Kidney epithelial cell (primary cell): ENCODE measurements at places on chromosomes 13 and 19.

DNA sequence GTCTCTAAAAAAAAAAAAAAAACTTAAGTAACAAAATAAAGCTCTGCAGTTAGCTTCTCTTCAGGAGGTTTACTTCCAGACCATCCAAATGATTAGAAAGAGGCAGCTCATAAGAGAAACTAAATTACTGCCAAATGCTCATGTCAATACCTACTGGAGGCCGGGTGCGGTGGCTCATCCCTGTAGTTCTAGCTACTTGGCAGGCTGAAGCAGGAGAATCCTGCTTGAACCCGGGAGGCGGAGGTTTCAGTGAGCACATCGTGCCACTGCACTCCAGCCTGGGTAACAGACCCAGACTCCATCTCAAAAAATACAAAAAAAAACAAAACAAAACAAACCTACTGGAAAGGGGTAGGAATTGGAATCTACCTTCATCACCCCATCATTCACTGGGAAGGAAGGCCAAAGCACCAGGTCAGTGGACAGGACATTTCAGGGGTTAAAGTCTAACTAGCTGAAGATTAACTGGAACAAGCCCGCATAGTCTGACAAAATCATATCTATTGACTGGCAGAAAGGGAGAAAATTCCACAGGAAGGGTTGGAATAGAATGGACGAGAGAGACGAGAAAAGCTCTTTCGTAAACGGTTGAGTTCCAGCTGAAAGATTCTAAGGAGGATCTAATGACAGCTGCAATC, 1.3 kb downstream of the ZFP14 start:
- no peak for DNase-seq

DNA sequence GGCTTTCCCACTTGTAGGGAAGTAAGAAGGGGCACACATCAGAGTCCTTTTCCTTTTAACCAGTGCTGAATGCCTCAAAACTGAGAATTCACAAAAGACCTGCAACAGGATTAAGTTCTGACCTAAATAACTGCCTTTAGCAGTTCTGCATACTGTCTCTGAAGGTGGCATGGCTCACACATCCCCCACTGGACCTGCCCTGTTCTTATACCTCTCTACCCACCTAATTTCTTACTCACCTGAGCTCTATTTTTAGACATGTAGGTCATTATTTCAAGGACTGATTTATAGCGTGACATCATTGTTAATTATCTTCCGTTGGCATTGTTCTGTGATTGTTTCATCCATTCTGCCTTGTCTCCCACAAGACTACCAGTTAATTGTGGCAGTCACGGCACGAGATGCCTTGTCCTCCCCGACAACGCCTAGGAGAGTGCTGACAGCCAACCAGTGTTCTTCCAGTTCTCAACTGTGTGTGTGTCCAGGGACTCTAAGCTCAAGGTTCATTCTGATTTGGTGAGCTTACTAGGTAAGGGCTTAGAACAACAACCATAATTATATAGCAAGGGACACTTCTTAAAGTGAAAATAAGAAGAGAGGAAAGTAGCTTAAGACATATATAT, 27.1 kb upstream of the UBL3 start:
- DNase-seq, result no peak

- no peak for DNase-seq
Observed at GRCh38 chr13:45521297-45521696, 56.6 kb downstream of the COG3 start.

DNA sequence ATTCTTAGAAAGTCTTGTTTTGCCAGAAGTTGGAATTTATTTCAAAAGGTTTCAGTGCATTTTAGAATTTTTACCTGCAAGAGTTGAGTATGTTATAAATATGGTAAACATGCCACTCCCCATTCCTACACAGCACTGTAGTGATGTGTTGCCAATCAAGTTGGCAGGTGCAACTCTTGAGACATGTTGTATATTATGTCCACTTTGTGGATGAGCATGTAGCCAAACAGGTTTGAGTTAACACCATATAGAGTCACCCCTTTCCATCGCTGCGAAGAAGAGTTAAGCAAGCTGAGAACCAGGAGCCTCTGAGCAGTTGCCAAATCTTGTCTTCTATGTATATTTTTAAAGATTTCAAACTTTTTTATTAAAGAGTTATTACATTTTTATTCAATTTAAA, 359.8 kb downstream of the LMO7 start:
- DNase-seq, result no peak

- peak; percentile 67 for DNase-seq
Observed at GRCh38 chr13:43285933-43286597, 262.7 kb downstream of the DNAJC15 start.

- DNase-seq, result peak; percentile 7
Observed at GRCh38 chr13:37074703-37075102, 15.2 kb upstream of the SUPT20H start.

DNA sequence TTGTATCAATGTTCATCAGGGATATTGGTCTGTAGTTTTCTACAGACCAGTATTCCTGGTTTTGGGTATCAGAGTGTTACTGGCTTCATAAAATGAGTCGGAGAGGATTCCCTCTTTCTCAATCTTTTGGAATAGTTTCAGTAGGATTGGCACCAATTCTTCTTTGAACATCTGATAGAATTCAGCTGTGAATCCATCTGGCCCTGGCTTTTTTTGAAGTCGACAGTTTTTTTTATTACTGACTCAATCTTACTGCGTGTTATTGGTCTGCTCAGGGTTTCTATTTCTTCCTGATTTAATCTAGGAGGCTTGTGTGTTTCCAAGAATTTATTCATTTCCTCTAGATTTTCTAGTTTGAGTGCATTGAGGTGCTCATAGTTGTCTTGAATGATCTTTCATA, 11.4 kb downstream of the TEX26 start:
- no peak for DNase-seq

- DNase-seq, result no peak
Observed at GRCh38 chr19:38850436-38850975, 720 bp upstream of the HNRNPL start.

GRCh38 chr19:6551607-6552450, 21.0 kb downstream of the TNFSF9 start:
- DNase-seq, result no peak

DNA sequence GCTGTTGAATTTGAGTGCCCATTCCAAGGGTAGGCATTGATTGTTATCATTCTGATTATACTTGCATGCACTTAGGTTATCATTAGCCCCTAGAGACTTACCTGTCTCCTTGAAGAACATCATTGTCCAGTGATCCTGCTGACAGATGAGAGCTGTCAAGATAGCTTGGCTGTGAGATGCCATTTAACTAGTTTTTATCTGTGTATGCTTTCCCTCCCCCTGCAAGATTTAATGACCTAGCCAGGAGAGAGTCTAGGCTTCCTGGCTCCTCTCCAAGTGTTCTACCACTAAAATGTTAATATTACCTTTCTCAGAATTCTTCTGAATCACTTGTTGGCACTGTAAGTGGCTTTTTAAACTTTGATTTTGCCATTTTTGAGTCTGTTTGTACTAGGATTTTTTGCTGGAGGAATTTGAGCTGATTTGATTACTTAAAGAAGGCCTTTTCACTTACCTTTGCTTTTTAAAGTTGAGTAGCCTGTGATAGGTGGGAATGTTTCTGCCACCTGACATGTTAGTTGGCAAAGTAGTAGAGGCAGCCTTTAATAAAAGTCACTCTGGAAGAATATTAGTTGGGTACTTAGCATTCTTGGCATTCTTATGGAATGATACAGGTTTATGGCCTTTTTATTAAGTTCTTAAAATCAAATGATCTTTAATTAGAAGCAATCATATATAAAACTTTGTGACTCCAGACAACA, 41.1 kb downstream of the ARHGAP35 start:
- no peak for DNase-seq

DNA sequence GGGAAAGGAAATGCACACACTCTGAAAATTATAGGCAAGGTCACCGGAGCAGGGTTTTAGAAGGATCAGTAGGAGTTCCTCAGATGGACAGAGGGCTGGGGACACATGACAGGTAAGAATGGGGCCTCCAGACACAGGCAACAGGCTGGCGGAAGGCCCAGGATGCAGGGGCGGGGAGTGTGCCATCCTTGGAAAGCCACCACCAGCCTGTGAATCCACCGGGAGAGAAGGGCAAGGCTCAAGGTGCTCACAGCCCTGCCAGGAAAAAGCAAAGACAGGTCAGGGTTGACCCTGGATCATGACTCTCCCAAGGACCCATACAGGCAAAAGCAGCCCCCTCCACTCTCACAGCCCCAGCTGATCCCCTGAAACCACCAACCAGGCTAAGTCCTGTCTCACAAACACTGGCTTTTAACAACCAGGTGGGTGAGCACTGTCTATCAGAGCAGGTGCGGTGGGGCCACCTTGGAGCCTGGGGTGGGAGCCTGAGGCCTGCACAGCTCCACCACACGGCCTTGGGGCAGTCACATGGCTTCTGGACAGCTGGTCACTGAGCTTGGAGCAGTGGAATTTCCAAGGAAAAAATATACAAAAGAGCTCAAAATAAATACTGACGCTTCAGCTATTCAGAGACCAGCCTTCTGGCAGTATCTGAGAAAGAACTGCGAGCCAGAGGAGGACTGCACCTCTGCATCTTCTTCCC, 35.2 kb upstream of the ISYNA1 start:
- DNase-seq, result no peak

- DNase-seq, result no peak
Observed at GRCh38 chr19:21697698-21698097, 69.7 kb downstream of the ZNF100 start.

DNA sequence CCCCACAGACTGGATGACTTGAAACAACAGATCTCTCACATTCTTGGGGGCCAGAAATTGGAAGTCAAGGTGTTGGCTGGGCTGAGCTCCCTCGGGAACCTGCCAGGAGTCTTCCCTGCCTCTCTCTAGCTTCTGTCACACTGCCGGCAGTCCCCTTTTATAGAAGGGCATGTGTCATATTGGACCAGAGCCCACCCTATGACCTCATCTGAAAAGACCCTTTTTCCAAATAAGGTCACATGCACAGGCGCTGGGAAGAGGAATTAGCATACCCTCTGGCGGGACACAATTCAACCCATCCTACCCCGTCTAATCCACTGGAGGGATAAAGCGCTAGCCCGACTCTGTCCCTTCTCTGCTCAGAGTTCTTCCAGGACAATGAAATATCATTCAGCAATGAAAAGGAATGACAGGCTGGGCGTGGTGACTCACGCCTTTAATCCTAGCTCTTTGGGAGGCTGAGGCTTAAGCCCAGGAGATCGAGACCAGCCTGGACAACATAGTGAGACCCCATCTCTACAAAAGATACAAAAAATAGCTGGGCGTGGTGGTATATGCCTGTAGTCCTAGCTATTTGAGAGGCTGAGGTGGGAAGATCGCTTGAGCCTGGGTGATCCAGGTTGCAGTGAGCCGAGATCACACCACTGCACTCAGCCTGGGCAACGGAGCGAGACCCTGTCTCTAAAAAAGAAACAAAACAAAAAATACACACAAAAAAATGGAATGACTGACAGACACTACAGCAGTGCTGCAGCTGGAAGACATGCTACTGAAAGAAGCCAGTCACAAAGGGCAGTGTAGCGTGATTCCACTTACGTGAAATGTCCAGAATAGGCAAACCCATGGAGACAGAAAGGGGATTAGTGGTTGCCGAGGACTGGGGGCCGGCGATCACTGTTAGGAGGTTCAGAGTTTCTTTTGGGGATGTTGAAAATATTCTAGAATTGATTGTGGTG, 28.5 kb downstream of the MEIS3 start:
- no peak for DNase-seq

DNA sequence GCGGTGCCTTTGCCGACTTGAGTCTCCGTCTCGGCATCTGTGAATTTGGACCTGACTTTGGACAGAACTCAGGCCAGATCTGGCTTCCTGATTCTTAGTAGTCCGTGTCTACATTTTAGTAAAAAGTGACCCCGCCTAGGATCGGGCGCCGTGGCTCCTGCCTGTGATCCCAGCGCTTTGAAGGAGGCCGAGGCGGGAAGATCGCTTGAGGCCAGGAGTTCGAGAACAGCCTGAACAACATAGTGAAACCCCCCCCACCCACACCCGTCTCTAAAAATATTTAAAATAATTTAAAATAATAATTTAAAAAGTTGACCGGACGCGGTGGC, 849 bp upstream of the TCF3 start:
- DNase-seq, result no peak

DNA sequence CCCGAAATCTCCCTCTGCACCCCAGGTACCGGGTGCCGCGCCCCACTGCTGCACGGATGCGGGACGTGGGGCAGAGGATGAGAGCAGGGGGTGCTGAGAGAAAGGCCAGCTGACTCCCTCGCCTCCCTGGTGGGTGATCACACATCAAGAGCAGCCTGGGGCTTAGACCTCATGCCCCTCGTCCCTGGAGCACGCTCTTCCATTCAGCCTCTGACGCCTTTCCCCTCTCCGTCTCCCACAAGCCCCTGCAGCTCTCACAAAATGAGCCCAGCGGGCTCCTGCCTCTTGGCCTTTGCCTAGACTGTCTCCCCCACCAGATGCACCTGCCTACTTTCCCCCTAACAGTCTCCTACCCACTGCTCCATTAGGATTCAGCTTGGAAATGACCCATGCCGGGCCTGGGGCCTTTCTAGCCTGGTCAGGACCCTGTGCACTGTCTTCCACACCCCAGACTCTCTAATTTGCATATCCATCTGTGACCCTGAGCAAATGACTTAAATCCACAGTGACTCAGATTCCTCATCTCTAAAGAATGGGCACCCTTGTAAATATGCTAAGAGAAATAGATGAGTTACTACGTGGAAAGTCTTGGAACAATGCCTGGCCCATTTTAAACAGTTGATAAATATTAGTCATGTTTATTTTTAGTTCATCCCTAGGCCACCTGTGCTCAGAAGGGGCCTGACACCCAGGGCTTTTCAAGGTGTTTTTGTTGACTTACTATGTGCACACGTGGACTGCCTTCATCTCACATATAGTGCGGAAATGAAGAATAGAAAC, 582 bp upstream of the PTPRH start:
- peak; percentile 92 for DNase-seq

DNA sequence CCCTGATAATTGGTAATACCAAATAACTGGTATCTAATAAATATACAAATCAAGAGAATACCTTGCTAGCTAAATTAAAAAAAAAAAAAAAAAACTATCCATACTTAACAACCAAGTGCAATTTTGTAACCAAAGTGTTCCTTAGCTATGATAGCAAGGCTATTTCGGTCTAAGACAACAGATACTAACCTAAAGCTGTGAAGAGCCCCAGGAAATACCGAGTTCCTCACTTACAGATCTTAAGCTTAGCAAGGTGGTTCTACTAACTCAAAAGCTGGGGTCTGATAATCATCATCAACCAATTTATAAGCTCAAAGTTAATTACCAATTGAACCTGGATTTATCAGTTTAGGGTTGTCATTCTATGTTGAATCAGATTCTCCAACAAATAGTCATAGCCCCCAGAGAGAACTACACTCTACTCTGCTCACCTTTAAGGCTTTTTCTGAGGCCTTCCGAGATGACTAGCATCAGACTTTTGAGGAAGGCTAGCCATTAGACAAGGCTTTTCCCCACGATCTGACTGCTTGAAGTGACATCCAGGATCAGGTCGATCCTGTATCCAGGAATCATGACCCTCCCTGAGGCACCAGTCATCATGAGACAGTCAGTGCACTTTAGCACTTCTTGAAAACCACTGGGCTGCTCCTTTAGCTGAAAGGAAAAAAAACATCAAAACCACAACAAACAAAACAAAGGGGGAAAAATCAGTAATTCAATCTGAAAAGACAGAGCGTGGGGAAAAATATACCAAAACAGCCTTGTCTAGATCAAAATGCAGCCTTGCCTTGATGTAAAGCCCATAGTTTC, 31.9 kb downstream of the INTS6 start:
- no peak for DNase-seq
